Endothelial cell of umbilical vein (primary cell): ENCODE measurements at places on chromosomes 12 and 14. TPM values are rescaled to one million over a fixed set of nuclear protein-coding genes. Genes with fewer than 3 reads are reported as not detected.

- no peaks in the 10 kb centered on the region for H3K4me1 ChIP-seq
- H3K27ac ChIP-seq, result no peak overlapping the region
- H3K27me3 ChIP-seq, result peaks cover 3% of the 10 kb centered on the region
Observed at GRCh38 chr14:104202259-104203070, 64.1 kb downstream of the KIF26A start.

DNA sequence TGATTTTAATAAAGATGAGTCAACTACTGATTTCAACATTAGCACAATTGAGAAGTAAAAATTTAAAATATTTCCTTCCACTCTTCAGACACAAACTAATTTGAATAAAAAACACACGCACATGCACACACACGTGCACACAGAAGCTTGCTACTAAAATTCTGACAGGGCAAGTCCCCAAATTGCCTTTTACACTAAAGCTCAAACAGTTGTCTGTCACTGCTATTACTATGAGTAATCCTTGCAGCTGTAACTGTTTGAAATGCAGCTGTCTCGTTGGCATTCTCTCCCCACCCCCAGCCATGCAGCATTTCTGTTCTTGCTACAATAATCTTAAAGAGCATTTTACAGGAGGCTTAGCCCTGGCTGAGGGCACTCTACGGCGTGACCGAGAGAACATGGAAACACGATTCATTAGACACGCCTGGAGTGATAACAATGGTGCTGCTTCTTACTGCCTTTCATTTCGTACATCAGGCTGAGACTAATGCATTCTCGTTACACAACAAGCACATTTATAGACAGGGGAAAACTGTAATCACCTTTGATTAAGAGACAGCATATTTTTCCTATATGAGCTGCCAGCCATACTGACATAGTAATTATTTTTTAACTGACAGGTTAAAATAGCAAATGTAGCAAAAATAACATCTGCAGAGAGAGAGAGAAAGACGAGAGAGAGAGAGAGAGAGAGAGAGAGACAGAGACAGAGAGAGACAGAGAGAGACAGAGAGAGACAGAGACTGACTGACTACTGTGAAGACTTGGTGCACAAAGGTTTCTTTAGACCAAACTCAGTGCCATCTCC, 153.8 kb downstream of the MED13L start:
- H3K27me3 ChIP-seq, result no peaks in the 10 kb centered on the region
- no peak overlapping the region for H3K4me3 ChIP-seq
- H3K36me3 ChIP-seq, result no peaks in the 10 kb centered on the region
- DNase-seq, result peak; percentile 84
- H3K27ac ChIP-seq, result peak overlapping the region; percentile 16

- DNase-seq, result peak; percentile 61
- H3K36me3 ChIP-seq, result no peaks in the 10 kb centered on the region
- H3K27me3 ChIP-seq, result no peaks in the 10 kb centered on the region
- no peak overlapping the region for H3K27ac ChIP-seq
Observed at GRCh38 chr14:56659964-56660551, 80.5 kb downstream of the TMEM260 start.

GRCh38 chr14:84084056-84084630, 1445.8 kb upstream of the FLRT2 start:
- no peaks in the 10 kb centered on the region for H3K4me1 ChIP-seq
- no peak overlapping the region for H3K27ac ChIP-seq
- no peak overlapping the region for H3K4me3 ChIP-seq
- H3K36me3 ChIP-seq, result no peaks in the 10 kb centered on the region
- no peaks in the 10 kb centered on the region for H3K27me3 ChIP-seq
- DNase-seq, result no peak

- H3K36me3 ChIP-seq, result no peaks in the 10 kb centered on the region
- H3K27me3 ChIP-seq, result no peaks in the 10 kb centered on the region
- H3K27ac ChIP-seq, result no peak overlapping the region
- no peak for DNase-seq
- no peak overlapping the region for H3K4me3 ChIP-seq
Observed at GRCh38 chr12:105343836-105344235, 13.3 kb downstream of the C12orf75 start.

DNA sequence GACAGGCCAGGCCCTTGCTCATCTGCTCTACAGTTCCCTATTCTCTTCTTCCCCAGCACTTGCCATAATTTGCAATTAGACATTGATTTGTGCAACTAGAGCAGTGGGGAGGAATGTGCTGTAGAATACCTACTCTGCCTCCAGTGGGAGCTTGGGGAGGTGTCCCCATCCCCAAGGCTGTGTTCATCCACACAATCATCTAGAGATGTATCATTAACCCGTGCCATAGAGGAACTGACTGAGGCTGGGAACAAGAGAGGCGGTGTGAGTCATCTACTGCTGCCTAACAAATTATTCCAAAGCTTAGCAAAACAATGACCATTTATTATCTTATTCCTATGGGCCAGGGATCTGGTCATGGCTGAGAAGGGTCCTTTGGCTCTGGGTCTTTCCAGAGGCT, 5.1 kb upstream of the OTUB2 start:
- H3K27me3 ChIP-seq, result no peaks in the 10 kb centered on the region
- no peaks in the 10 kb centered on the region for H3K4me1 ChIP-seq
- H3K4me3 ChIP-seq, result no peak overlapping the region
- no peak for DNase-seq

- H3K4me3 ChIP-seq, result no peak overlapping the region
- no peak overlapping the region for H3K27ac ChIP-seq
- no peaks in the 10 kb centered on the region for H3K36me3 ChIP-seq
- DNase-seq, result no peak
Observed at GRCh38 chr12:81417056-81417455, 339.2 kb downstream of the ACSS3 start.

- H3K4me1 ChIP-seq, result peaks cover 22% of the 10 kb centered on the region
- H3K27me3 ChIP-seq, result peaks cover 5% of the 10 kb centered on the region
- no peaks in the 10 kb centered on the region for H3K36me3 ChIP-seq
- no peak overlapping the region for H3K27ac ChIP-seq
- peak; percentile 48 for DNase-seq
Observed at GRCh38 chr12:94100211-94100627, 48.2 kb upstream of the PLXNC1 start.

DNA sequence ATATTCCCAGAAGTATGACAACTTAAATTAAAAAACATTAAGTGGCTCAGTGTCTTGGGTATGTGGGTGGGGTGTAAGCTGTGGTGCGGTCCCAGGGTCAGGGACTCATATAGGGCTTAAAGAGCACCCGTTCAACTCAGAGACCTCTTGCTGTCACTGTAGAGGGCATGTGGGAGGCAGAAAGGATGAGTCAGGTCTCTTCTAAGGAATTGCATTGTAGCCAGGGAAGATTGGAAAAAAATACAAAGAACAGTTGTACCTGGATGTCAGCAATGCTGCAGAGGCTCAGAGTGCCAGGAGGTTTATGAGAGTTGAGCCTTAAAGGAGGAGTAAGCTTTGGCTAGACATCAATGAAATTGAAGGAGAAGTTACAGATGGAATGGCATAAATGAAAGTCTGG, 104.1 kb downstream of the MYRFL start:
- H3K36me3 ChIP-seq, result no peaks in the 10 kb centered on the region
- H3K27ac ChIP-seq, result no peak overlapping the region
- H3K27me3 ChIP-seq, result no peaks in the 10 kb centered on the region
- H3K4me3 ChIP-seq, result no peak overlapping the region
- no peaks in the 10 kb centered on the region for H3K4me1 ChIP-seq

DNA sequence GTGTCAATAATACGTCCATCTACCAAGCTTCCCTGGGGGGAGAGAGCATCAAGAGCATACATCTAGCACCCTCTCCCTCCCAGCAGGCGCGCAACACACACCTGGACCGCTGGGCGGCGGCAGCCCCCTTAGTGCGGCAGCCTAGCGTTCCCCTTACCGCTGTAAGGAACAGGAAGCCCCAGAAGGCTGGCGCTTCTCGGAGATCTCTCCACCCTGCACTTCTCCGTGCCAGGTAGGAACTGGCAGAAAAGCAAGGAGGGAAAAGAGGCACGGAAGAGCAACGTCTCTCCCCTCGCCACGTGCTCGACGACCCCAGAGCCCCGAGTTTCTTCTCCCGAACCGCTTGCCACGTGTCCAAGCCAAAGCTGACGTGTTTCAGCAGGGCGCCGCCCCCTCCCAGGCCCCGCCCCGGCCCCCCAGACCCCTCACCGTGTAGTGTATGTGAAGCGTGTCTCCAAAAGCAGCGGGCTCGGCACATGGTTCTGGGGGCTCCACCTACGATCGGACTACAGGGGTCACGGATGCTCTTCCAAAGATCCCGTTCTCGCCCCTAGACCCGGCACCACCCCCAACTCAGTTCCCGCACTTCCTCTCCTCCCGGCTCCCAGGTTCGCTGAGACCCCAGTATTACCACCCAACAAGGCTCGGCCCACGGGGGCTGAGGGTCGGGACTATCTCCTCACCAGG, 532 bp downstream of the FKBP11 start:
- peaks cover 3% of the 10 kb centered on the region for H3K36me3 ChIP-seq
- DNase-seq, result peak; percentile 78
- peaks cover 11% of the 10 kb centered on the region for H3K4me1 ChIP-seq
- peak overlapping the region; percentile 56 for H3K27ac ChIP-seq

DNA sequence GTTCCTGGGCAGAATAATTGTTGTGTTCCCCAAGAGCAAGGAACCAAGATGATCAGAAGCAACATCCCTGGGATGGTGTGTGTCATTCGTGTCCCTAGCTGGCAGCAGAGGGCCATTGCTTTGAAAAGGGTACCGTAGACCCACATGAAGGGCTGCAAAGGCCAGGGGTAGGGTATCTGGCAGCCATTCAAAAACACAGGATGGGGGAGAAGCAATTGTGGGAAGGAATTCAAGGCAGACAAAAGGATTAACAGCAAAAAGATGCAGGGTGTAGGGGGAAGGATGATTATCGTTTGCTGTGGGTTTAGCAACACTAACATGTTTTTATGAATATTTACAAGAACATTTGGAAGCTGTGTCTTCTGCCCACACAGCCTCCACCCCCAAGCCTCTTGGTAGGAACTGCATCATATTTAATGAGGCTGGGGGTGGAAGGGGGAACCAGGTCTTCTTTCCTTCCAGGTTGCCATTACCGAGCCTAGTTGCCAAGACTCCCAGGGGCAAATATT, 169.0 kb upstream of the G2E3 start:
- DNase-seq, result no peak
- H3K4me3 ChIP-seq, result no peak overlapping the region
- no peaks in the 10 kb centered on the region for H3K36me3 ChIP-seq
- H3K27ac ChIP-seq, result no peak overlapping the region

GRCh38 chr12:45327823-45328383, 112.0 kb downstream of the ANO6 start:
- peaks cover 4% of the 10 kb centered on the region for H3K4me1 ChIP-seq
- H3K36me3 ChIP-seq, result peaks cover 2% of the 10 kb centered on the region
- no peak overlapping the region for H3K4me3 ChIP-seq
- no peak for DNase-seq
- H3K27ac ChIP-seq, result no peak overlapping the region
- H3K27me3 ChIP-seq, result no peaks in the 10 kb centered on the region

- H3K27me3 ChIP-seq, result no peaks in the 10 kb centered on the region
- no peak overlapping the region for H3K4me3 ChIP-seq
- H3K36me3 ChIP-seq, result peaks cover 56% of the 10 kb centered on the region
- peak; percentile 68 for DNase-seq
Observed at GRCh38 chr12:111451649-111452129, 46.0 kb downstream of the SH2B3 start.

- H3K27ac ChIP-seq, result no peak overlapping the region
- H3K4me3 ChIP-seq, result no peak overlapping the region
- H3K27me3 ChIP-seq, result no peaks in the 10 kb centered on the region
- no peak for DNase-seq
Observed at GRCh38 chr12:3700861-3701260, 52.0 kb downstream of the CRACR2A start.

DNA sequence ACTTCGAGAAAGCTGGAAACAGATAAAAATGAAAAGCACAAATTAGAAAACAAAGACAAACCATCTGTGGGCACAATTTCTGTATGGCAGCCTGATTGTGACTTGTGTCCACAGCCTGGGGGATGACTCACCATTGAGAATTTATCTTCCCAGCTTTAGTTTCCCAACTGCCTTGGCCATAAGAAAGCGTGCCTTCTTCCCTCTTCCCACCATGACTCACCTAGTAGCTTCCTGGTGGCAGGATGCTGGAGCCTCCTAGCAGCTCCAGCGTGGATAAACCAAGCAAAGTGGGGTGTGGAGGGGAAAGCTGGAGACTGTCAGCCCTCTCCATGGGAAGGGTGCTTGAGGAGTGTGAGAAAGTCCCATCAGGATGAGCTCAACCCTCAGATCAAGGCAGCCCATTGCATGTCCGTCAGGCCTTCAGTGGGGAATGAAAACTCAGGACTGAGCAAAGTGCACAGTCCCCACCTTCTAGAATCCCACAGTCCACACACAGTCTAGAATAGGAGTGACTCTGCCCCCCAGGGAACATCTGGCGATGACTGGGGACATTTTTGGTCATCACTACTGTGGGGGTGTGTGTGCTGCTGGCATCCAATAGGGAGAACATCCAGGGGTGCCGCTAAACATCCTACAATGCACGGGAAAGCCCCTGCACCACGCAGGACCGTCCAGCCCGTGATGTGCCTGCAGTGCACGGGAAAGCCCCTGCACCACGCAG, 22.4 kb upstream of the SERPINA6 start:
- H3K4me3 ChIP-seq, result no peak overlapping the region
- no peaks in the 10 kb centered on the region for H3K27me3 ChIP-seq
- no peaks in the 10 kb centered on the region for H3K36me3 ChIP-seq

DNA sequence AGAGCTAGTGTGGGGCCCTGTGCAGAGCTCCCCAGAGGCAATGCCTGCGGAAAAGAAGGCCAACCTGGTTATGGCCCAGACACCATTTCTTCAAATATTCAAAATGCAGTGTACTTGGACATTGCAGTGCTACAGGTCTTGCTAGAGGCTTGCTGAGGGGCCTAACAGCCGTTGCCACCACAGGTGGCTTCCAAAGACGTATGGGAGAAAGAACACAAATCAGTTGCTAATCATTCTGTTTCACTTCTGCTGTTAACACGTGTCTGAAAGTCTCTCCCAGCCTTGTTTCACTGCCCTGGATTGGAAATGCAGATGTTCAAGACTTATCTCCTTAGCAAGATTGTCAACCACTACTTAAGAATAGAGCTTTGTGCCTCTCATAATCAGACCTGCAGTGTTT, 925.9 kb downstream of the GALC start:
- H3K27ac ChIP-seq, result no peak overlapping the region
- DNase-seq, result no peak
- no peaks in the 10 kb centered on the region for H3K4me1 ChIP-seq
- H3K27me3 ChIP-seq, result no peaks in the 10 kb centered on the region
- no peaks in the 10 kb centered on the region for H3K36me3 ChIP-seq

DNA sequence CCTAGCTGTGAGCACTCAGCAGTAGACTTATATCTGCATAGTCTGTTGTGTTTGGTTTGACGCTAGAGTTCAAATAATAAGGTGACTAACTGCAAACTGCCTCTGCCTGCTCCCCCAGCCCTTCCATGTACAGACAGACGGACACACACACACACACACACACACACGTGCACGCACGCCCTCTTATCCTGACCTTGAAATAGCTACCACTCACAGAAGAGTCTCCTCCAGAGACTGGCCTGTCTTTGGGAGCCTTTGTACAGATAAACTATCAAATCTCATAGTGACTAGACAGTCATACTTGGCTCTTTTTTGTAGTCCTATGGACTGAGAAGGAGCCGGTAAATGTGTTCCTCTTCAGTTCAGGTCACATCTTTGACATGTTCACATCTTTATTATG, 158.4 kb downstream of the FBXL14 start:
- DNase-seq, result no peak
- H3K4me1 ChIP-seq, result no peaks in the 10 kb centered on the region

The TSPAN11 gene
- 3.9 and 4.5 TPM in 2 replicates for total RNA-seq

The BTBD6 gene
- 57.7 and 63.1 TPM in 2 replicates for total RNA-seq

The GDF3 gene
- 4.1 and 5.0 TPM in 2 replicates for total RNA-seq

The GRIN2B gene
- total RNA-seq, result not detected in 2 replicates

The SCNN1A gene
- 0.18 TPM in 1 of 2 replicates, not detected in the other for total RNA-seq

The ACVR1B gene
- 25.4 and 33.7 TPM in 2 replicates for total RNA-seq

The MORN3 gene
- 0.62 and 0.73 TPM in 2 replicates for total RNA-seq

The SERPINA12 gene
- not detected in 2 replicates for total RNA-seq

The ABCC9 gene
- not detected in 2 replicates for total RNA-seq

The SALL2 gene
- total RNA-seq, result 4.6 and 6.8 TPM in 2 replicates

The SLC39A9 gene
- total RNA-seq, result 52.1 and 55.2 TPM in 2 replicates

The TAC3 gene
- not detected in 2 replicates for total RNA-seq

The AREL1 gene
- total RNA-seq, result 46.4 and 50.3 TPM in 2 replicates

The PAPLN gene
- total RNA-seq, result 3.1 and 6.4 TPM in 2 replicates
